ENCODE measurements at places on chromosomes 1 and 21.

DNA sequence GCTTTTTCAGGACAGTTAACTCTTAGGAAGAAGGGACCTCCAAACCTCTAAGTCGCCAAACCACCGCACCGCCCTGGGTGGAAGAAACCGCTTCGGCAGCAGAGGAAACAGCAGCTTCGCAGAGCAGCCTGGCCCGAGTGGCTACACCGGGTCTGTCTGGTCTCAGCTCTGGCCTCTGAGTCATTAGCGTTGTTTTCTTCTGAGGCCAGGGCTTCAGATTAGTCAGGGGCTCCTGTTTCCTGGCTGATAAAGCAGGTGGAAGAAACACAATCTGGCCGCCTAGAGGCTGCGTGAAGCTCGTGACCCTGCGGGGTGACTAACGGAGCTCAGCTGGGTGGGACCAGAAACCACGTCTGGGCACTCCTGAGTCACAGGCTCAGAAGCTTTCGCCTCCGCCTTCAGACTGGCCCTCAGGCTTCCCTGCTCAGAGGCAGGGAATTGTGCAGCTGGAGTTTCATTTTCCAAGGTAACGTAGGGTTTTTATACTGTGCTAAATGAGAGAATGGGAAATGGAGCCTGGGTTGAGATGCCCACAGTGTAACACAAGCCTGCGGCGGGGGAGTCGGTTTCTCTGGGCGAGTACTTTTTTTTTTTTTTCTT is 44.9 kb downstream of the CHAF1B start:
- no peak for DNase-seq

GRCh38 chr1:224804220-224804619 is 125.3 kb upstream of the DNAH14 start:
- DNase-seq, result no peak

GRCh38 chr1:177983482-177984135 is 13.8 kb upstream of the SEC16B start:
- no peak for DNase-seq

- no peak for DNase-seq
Observed at GRCh38 chr21:45236481-45236880, 51.2 kb downstream of the POFUT2 start.

DNA sequence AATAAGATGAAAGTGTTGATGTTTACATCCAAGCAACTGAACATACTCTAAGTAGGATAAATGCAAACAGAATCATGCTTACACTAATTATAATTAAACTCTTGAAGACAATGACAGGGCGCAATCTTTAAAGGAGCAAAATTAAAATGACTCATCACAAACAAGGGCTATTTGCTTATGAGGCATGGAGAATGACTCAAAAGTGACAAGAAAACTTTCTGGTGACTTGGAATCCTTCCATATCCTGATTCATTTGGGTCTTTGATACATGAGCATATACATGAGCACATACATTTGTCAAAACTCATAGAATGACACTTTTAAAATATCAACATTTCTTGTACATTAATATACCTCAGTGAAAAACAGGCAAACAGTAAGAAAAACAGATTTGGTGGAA is 1632.3 kb downstream of the KCNT2 start:
- no peak for DNase-seq

DNA sequence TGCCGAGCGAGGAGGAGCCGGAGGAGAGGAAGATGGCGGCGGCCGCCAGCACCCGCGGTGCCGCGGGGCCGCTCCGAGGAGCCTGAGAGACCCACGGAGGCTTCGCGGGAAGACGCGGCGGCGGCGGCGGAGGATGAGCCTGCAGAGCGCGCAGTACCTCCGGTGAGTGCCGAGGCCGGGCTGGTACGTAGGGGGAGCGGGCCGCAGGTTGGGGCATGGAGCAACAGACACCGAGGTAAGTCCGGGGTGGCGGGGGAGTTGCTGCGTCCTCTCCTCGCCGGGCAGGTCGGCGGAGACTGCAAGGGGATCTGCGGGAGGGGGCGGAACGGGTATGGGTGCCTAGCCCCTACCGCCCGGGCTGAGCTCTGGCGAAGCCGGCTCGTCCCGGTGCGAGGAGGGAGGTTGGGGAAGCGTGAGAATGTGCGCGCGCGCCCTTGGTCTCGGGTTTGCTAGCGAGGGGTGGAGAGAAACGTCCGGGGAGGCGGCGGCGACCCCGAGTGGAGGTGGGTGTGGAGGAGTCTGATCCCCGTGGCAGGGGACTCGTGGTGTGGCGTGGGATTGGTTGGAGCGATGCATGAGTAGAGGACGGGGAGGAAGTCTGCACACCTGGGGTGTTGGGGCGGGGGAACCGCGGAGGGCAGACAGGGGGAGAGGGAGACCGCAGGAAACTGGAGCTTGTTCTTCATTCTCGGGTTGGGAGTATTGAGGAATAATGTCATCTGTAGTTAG is at the start of gene SMG7:
Gene SMG7 (plus strand): TSS at position 12 of the 729 bp plus-strand sequence. CDS start 122 bp downstream, at position 134.
- DNase-seq, result no peak

DNA sequence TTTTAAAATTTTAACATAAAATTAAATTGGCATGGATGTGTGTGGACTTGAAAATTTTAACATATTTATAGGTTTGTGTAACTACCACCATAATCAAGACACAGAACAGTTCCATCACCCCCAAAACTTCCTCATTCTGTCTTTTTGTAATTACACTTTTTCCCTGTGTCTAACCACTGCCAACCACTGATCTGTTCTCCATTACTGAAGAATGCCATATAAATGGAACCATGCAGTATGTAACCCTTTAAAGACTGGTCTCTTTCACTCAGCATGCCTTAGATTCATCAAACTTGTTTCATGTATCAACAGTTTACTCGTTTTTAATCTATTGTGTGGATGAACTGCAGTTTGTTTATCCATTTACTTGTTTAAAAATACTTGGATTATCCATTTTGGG is 13.0 kb upstream of the AHCYL1 start:
- DNase-seq, result no peak

DNA sequence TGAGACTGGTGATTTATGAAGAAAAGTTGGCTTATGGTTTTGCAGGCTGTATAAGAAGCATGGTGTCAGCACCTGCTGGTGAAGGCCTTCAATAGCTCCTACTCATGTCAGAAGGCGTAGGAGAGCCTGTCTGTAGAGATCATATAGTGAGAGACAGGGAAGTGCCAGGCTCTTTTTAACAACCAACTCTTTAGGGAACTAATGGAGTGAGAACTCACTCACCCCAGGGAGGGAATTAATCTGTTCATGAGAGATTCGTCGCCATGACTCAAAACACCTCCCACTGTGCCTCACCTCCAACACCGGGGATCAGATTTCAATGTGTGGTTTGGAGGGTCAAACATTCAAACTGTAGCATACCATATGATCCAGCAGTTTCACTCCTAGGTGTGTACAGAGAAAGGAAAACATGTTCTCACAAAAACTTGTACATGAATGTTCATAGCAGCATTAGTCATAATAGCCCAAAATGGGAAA is 72.6 kb downstream of the TTC3 start:
- DNase-seq, result peak; percentile 47

- no peak for DNase-seq
Observed at GRCh38 chr1:36654586-36654985, 171.9 kb upstream of the CSF3R start.

DNA sequence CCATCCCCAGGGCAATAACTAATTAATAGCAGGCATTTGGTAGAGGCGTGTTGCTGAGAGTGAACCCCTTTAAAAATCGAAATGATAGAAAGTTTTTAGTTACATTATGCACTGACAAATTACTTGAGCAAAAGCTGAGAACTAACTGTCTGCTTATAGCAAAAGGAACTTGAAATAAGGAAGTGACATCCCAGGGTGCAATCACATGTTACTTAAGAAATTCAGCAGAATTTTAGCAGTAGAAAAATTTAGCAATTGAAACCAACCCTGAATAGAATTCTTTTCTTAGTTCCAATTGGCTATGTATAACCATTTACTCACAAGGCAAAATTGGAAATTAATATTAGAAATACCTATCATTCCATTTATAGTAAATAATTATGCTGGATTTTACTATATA is 139.5 kb upstream of the SAMSN1 start:
- DNase-seq, result no peak

GRCh38 chr1:60832367-60832766 is 250.0 kb upstream of the NFIA start:
- DNase-seq, result no peak

GRCh38 chr1:154353966-154354365 is 28.6 kb downstream of the ATP8B2 start:
- no peak for DNase-seq

GRCh38 chr1:162389971-162390370 is 8.4 kb downstream of the C1orf226 start:
- DNase-seq, result no peak

- peak; percentile 56 for DNase-seq
Observed at GRCh38 chr1:46477153-46477929, 12.3 kb upstream of the DMBX1 start.

- no peak for DNase-seq
Observed at GRCh38 chr1:167573035-167573434, 19.5 kb upstream of the CREG1 start.

GRCh38 chr1:168700575-168701268 is 28.3 kb downstream of the DPT start:
- DNase-seq, result no peak

DNA sequence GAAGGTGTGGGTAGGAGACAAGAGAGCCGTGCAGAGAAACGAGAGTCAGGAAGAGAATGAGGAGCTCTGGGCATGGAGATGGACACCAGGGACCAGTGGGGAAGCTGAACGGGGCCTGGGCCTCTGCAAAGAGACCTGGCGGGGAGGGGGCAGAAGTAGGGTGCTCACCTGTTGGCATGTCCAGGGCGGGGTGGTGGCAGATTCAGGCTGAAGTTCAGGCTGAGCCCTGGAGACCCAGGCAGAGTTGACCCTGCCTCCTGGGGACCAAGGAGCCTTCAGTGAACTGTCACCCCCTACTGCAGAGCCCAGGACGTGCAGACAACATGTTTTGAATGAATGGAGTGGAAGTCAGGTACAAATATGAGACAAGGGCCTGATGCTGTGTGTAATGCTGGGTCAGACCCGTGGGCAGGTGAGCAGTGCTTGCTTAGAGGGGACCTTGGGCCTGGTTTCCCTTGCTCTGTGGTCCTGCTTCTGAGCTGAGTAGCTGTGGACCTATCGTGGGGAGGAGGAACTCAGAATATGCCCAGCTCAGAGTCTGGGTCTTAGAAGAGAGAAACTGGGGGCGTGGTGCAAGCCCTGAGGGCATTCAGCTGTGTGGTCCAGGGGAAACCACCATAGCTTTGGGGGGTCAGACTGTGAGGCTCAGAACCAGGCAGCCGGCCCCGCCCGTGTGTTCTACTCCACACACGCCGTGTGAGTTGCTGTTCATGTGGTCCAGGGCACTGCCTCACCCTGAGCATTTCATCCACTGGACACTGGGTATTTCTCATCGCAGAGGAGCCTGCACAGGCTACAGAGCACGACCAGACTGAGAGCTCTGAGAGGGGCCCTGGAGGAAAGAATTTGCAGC is 21.3 kb upstream of the UMODL1 start:
- no peak for DNase-seq

GRCh38 chr1:30965924-30966599 is 57.5 kb upstream of the SDC3 start:
- no peak for DNase-seq

DNA sequence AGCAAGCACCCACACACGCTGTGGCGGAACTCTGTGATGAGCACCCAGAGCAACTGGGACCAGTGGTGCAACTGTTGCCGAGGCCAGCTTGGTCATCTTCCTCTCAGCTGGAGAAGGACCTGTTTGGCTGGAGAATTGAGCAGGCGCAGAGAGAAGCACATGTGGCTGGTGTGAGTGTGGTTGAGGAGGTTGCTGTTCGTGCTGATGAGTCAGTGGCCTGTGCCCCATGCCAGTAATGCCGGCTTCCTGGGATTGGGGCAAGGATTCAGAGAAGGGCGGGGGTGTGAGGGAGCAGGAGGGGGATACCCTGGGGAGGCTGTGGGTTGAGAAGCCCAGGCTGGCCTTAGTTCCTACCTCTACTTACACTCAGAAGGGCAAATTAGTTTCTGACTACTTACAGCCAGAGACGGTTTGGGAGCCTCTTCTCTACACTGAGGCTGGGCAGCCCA is 57.5 kb upstream of the EPS8L3 start:
- DNase-seq, result no peak

GRCh38 chr1:234598974-234599616 is 10.9 kb downstream of the IRF2BP2 start:
- no peak for DNase-seq

DNA sequence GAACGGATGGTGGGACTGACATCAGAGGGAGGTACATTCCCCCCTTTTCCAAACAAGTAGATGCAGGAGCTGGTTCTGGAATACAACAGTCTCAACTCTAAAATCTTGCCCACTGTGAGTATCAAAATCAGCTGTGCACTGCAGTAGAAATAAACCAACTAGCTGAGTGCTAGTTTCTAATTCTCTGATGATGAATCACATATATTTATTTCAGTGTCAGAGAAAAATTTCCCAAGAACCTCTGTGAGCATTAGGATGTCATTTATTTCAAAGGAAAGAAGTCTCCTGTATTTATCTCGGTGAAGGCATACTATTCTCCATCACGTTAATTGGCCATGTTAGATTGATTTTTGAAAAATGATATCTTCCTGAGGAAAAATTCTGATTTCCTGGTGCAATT is 67.1 kb downstream of the LHX9 start:
- DNase-seq, result no peak

DNA sequence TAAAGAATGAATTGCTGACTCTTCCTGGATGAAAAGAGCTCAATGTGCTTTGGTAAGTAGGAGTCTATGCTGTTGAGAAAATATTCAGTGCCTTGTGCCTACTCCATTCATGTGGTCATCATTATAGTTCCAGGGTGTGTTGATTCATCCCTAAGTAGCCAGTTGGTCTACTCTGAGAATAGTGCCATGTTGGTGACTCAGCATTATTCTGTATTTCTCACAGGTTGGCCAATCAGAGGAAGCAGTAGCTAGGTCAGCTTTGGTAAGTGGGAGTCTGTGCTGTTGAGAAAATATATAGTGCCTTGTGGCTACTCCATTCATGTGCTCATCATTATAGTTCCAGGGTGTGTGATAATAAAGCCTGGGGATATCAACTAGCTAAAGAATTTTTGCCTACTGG is 397.3 kb downstream of the AGBL4 start:
- DNase-seq, result no peak

DNA sequence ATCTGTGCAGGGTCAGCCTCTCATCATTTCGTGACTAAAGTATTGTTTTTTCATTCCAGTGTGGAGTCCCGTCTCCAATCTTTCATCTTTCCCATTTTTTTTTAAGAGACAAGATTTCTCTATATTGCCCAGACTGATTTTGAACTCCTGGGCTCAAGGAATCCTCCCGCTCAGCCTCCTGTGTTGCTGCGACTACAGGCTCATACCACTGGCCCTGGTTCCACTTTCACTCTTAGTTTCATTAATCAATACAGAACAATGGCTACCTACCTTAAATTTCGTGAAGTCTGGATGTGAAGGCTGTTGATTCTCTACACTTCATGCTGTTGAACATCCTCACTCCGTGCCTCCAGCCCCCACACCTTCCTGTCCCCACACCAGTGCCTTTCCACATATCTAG is 97.7 kb upstream of the GREM2 start:
- DNase-seq, result no peak
